EL (cell line): ENCODE measurements at places on chromosomes 1 and 21.

DNA sequence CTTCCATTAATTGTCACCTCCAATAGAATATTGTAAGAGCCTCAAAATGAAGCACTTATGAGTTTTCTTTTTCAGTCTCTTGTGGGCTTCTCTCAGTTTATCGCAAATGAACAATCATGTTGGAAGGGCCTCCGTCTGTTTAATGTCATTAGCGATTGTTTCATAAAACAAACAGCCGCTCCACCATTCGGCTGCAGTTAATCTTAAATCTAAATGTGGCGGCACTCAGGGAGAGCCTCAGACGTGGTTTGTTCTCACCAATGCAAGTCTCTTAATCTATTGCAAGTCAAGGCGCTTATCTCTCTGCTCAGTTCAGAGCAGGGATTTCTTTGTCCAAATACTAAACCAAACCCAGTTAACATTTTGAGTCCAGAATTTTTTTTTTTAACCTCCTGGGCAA lies 34.9 kb upstream of the ESRRG start:
- no peak for DNase-seq

DNA sequence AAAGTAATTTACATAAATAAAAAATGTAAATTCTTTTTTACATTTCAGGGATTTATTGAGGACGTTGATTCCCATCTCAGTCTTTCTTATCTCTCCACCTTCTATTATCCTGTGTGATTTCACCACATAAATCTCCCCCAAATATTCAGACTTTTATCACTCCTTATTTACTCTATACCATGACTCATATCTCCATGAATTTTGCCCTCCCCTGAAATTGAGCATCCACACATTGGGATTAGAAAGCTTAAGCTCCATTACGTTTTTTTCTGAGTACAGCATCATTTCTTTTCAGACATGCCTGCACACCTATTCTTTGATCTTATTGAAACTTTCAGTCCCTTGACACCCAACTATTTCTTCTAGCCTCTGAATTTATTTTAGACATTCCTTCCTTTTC lies 111.2 kb downstream of the IFI44 start:
- peak; percentile 53 for DNase-seq

GRCh38 chr1:221841983-221842335 lies 100.1 kb upstream of the DUSP10 start:
- no peak for DNase-seq

- DNase-seq: peak; percentile 83
Observed at GRCh38 chr1:155940482-155940992, 901 bp upstream of the RXFP4 start.

DNA sequence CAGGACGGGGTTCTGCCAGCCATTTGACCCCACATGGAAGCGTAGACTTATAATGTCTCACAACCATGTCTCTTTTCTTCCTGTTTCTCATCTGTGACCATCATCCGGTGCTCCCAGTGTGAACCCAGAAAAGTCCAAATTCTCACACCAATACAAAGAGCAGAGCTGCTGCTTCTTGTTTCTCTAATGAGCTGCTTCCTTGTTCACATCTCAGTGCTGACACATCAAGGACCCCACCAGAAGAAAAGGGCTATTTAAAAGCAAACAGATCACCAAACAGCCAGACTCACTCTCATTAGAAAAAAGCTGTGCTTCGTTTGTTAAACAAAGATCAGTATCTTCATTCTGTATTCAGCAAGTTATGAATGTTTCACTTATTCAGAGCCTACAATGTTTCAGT lies 835 bp upstream of the LCE1D start:
- DNase-seq: no peak

GRCh38 chr21:40638466-40639251 lies 208.3 kb downstream of the DSCAM start:
- DNase-seq: no peak

- DNase-seq: peak; percentile 44
Observed at GRCh38 chr1:145846201-145846612, 777 bp downstream of the NUDT17 start.
